ENCODE measurements at places on chromosomes 4 and X.
A peak's percentile ranks its signal among the peaks of the same experiment; 100 is the strongest.

DNA sequence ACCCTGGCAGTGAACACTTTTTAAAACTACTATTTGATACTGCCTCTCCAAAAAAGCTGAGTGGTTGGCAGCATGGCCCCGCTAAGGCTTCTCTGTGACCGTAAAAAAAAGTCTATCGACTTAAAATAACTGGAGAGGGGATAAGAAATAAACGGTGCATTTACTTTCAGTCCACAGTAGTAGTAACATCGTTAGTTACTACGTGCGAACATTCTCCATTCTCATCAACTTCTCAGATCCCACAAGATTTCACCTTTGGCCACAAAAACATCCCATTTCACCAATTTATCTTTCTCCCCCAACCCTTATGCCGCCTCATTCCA lies 524 bp upstream of the EXOSC9 start:
- DNase-seq: no peak

GRCh38 chrX:79371640-79372039 lies 4.5 kb upstream of the ITM2A start:
- no peak for DNase-seq

- DNase-seq: no peak
Measured at GRCh38 chr4:67678612-67679011, 22.3 kb downstream of the UBA6 start.

DNA sequence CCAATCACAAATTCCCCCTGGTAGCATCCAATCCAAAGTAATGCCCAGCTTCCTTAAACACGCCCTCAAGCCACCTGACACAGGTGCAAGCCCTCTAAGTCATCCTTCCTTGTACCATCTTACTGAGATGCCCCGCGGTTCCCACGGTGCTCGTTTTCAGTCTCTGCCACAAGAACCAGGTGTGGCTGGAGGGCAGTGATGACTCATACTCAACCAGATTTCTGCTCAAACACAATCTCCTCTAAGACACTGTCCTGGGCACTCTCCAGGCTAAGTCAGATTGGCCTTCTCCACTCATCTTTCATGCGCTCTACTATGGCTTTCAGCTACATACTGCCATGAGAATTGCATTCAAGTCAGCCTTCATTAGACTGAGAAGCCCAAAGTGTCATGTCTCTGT lies 3.5 kb downstream of the SH3KBP1 start:
- peak; percentile 57 for DNase-seq

DNA sequence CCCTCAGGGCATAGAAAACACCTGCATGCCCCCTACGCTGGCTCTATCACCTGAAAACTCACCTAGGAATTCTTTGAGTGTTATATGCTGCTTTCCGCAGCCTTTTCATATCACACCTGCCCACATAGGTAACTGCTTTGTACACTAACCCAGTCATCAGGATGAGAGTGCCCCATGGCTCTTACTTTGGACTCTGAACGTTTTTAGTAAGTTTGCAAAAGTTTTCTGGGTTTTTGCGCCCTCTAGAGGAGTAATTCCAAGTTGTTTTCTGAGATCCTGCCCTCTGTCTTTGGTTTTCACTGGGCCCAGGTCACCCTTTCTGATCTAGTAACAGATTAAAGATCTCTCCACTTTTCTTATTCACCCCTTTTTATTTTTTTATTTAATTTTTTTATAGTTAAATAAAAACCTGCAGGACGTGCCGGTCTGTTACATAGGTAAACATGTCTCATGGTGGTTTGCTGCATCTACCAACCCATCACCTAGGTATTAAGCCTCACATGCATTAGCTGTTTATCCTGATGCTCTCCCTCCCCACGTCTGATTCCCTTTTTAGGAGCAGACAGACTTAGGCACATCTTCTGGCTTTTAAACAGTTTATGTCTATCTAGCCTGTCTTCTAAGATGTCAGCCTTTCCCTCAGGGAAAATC lies 139.2 kb downstream of the NWD2 start:
- DNase-seq: no peak

GRCh38 chrX:107675823-107676555 lies 47.7 kb downstream of the PRPS1 start:
- DNase-seq: no peak

DNA sequence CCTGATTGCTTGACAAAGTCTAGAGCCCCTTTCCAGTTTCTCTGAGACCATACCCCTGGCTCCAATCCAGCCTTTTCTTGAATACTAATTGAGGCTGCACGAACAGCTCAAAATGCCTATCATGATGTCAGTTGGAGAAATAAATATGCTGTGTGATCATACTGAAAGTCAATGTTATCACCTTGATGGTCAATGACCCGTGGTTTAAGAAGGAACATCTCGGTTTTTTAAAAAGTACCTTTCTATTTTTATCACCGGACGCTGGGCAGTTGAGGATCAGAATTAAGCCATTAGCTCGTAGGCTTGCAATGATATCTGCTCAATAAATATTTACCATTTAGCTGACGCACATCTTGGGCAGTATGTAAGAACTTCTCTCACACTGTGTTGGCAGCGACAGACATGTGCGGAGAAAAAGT lies 852 bp upstream of the WDR44 start:
- DNase-seq: no peak

DNA sequence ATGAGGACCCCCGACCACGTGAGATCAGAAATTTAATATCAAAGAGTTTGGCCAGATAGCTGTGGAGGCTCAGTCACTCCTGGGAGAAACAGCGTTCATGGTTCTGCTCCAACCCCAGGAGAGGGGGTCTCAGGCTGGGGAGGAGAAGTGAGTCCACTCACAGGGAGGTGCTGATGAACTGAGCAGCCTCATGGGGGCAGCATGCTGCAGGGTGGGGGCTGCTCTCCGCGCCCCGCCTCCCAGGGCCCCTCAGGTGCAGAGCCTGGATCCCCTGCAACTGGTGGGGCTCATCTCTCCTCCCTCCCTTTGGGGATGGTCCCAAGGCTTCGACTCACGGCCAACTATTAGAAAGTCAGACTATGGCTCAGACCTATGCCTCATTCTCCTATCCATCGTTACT lies 26.6 kb upstream of the C4orf50 start:
- no peak for DNase-seq

- no peak for DNase-seq
Measured at GRCh38 chrX:123959281-123960063, 2.0 kb upstream of the STAG2 start.

DNA sequence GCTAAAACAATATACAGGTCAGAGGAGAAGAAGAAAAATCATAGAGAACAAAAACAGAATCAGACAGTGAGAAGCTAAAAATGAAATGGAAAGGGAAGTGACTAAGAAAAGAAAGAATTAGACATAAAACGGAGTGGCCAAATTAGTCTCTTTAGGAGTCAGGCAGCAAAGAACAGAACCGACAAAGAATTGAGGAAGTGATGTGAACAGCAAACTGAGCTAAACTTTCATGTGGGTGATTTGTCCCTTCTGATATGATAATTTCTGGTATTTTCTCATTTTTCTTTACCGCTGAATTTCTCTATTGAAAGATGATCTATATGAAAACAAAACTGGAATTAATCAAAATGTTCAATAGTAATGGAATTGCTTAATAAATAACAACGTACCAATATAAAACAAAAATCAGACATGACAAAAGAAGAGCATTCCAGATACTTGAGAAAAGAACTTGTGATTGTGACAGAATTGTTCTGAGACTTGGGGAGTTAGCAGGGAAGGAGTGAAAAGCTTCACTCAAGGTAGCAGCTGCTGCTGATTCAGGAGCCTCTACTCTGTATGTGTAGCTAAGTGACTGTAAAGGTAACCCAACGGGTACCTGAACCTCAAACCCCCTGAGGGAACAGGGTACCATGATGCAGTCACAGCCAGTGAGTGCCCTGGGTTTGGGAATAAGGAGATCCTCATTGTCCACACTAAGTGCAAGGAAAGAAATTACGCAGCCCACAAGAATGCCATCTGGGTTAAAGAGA lies 8.8 kb downstream of the TAPT1 start:
- DNase-seq: no peak

DNA sequence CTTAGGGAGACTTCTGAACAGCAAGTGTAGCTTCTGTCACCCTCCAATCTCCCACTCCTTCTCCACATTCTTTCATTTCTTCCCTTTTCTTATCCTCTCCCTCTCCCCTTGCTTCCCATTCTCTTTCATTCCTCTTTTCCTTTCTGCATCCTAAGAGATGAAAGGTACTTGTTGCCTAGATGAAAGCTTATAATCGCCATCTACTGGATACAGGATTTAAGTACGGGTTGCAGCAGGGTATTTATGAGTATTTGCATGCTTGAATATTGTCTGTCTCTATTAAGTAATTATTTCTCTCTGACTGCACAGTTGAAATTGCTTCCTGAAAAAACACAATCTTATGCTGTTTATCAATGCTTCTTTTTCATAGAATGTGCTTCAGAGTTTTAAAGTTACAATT lies 174.0 kb upstream of the TENT5D start:
- no peak for DNase-seq

- DNase-seq: no peak
Measured at GRCh38 chrX:134460862-134461220, 876 bp downstream of the HPRT1 start.

DNA sequence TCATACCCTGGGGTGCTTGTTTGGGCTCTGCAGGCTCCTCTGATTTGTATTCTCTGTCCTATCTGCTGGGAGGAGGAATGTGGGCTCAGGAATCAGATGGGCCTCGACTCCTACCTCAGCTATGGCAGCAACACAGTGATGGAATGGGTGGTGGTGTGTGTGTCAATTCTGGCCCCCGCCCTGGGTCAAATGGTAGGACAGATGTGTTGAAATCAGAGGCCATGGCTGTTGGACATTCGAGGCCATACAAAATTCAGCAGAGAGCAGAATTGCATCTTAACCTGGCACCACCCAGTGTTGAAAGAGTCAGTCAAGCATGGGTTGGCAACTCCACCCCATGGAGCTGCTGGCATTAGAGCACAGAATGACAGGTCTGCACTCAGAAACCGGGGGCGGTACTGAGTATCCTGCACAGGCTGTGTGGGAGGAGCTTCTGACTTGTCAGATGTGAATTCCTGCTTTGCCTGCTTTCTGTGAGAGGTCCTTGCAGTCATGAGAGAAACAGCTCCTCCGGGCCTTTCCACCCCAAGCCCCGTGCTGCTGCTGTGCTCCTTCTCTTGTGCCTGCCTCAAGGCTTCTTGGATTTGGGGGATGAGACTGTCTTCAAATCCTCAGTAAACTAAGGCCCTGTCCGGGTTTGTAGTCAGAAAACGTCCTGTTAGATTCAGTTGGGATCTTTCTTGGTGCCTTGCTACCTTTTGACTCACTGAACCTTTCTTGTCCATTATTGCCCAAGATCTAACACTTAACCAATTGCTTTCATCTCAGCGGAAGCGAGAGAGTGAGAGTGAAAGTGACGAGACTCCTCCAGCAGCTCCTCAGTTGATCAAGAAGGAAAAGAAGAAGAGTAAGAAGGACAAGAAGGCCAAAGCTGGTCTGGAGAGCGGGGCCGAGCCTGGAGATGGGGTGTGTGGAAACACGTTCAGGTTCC lies 13.0 kb downstream of the DKC1 start:
- DNase-seq: peak; percentile 1

DNA sequence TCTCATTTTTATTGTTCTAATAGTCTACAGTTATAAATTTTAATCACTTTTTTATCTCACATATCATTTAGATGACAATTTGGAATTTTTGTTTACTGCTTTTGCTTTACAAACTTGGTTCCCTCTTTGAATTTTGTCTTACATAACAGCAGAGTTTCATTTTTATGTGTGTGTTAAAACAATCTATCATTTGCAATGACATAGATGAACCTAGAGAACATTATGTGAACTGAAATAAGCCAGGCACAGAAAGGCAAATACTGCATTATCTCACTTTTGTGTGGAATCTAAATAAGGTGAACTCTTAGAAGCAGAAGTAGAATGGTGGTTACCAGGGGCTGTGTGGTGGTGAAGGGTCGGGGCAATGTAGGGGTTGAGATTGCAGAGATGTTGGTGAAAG lies 170.7 kb downstream of the GASK1B start:
- DNase-seq: no peak

DNA sequence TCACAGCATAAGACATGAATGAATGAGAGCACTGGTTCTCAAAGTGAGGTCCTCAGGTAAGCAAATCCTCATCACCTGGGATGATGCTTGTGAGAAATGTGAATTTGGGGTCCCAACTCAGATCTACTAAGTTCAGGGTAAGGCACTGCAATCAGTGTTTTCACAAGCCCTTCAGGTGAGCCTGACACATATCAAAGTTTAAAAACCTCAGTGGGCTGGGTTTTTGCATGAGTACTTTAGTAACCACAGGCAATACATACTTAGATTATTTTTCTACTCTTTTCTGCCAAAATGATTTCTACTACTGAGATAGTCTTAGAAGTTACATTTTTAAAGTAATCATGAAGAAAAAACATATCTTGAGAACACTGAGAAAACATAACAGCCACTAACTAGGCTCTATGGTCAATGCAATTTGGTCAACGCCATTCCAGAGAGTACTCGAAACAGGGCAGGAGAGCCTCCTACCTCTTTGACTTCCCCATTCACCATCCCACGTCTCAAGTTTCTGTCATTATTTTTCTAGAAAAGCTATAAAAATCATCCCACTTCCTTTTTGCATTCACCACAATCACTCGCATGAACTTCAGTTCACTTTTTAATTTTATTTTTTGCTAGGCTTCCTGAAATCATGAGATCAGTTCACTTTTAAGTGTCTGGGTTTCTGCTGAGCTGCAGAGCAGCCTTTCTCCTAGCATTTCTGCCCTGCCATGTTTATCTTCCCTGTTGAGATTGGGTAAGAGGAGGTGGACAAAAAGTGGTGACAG lies 73.8 kb downstream of the MFAP3L start:
- DNase-seq: no peak

DNA sequence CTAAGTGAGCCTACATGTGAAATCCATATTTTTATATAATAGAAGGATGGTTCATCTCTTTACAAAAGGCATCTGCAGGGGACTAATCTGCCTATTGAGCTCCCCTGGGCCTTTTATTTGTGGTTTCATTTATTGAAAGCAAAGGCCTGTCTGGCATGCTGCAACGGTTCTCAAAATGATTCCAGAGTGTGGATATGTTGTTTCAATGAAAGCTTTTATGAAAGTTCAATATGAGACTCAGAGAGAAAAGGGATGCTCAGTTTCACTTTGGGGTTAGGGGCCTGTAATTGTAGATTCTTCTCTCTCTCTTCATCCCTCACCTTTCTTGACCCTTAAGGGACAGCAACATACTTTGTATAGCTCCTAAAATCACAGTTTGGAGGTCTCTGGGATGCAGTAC lies 204.2 kb upstream of the CASK start:
- no peak for DNase-seq

- DNase-seq: no peak
Measured at GRCh38 chr4:152185786-152186550, 349.9 kb downstream of the FBXW7 start.

DNA sequence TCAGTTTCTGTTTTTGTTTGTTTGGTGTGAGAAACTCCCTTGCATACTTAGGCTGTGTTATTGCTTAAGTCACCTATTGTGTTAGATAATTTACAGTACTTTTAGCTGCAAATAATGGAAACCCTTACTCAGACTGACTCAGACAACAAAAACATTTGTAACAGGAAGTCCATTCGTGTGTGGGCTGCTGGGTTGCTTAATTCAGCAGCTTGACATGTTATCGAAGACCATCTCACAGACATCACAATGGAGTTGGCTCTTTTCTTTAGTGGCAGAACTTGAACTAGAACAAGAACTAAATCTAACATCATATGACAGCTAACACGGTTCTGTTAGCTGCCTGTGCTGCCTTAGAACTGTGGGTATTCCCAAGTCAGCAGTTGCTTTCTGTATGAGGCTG lies 9.9 kb upstream of the GABRE start:
- peak; percentile 85 for DNase-seq

GRCh38 chrX:22053481-22053880 lies 21.4 kb downstream of the PHEX start:
- no peak for DNase-seq
